ENCODE measurements at places on chromosomes 7 and 10.

- DNase-seq, result no peak
These were observed 69.5 kb upstream of the ZNF92 start for GRCh38 chr7:65304175-65304574.

GRCh38 chr7:111803015-111803758 lies 240.9 kb upstream of the IMMP2L start:
- DNase-seq, result peak; percentile 78

GRCh38 chr10:78458983-78459638 lies 425.4 kb downstream of the RPS24 start:
- DNase-seq, result peak; percentile 83

- DNase-seq, result peak; percentile 69
These were observed 29.4 kb downstream of the LSMEM1 start for GRCh38 chr7:112510001-112510742.

GRCh38 chr10:122553341-122553740 lies 7.2 kb upstream of the DMBT1 start:
- DNase-seq, result no peak

All from iris pigment epithelial cell (primary cell).